ENCODE measurements at places on chromosomes 2 and 18.

GRCh38 chr2:174124181-174124580 is 124.2 kb downstream of the OLA1 start:
- DNase-seq, result no peak

DNA sequence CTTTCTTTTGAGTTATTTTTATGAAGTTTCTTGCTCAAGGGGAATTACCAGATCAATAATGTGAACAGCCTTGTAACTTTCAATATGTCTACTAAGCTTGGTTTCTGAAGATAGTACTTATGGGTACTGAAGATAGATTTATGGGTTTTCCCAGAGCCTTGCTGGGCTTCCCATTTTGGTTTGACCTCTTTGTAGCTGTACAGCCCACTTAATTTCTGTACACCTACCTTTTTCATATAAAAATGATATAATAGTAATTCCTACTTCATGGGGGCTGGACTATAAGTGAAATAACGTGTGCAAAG is 22.2 kb downstream of the IL1R2 start:
- DNase-seq, result no peak

GRCh38 chr2:46380038-46380940 is 83.1 kb downstream of the EPAS1 start:
- DNase-seq, result no peak

- DNase-seq, result no peak
Observed at GRCh38 chr2:149223472-149224095, 106.8 kb upstream of the LYPD6 start.

- no peak for DNase-seq
Observed at GRCh38 chr2:17544256-17544655, 3.8 kb downstream of the VSNL1 start.

DNA sequence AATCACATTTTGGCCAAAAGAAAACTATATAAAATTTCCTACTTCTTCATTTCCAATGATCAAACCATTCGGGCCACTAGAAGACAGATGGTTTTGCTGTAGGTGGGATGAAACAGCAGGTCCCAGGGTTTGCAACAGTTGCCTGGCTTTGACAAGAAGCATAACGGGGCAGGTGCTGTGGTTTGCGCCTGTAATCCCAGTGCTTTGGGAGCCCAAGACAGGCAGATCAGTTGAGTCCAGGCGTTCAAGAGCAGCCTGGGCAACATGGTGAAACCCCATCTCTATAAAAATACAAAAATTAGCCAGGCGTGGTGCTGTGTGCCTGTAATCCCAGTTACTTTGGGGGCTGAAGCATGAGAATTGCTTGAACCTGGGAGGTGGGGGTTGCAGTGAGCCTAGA is 81.4 kb upstream of the XPO1 start:
- no peak for DNase-seq

GRCh38 chr18:8439055-8439454 is 170.2 kb upstream of the RAB12 start:
- DNase-seq, result no peak

DNA sequence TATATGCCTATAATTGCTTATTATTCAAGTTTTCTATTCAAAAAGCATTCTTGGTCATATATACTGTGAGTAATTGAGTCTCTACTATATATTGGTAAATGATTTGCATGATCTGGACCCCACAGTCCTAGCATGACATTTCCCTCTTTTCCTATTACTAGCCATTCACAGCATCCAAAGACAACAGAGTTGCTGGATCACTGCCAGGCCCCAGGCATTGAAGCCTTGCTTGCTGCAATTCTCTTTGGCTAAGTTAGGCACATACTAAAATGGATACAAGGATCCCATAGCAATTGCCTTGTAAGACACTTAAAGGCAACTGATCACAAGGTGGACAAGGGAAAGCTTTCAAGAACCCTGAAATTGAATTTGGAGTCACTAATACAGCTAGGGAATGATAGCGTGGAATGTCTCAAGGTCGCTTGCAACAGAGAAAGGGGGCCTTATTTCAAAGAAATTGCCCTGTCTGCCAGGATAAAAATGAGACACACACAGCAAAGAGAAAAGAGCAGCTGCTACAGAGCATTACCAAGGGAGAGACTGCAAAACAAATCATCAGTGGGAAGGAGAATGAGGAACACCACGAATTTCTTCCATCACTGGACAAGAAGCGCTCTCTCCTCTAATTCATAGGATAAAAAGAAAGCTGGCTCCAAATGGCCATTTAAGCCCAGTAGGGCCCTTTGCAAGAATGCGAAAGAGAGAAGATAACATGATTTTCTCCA is 77.1 kb upstream of the EPHA4 start:
- peak; percentile 70 for DNase-seq

- no peak for DNase-seq
Observed at GRCh38 chr2:176246331-176246730, 22.9 kb upstream of the MTX2 start.

- no peak for DNase-seq
Observed at GRCh38 chr2:184596819-184597411, 1.4 kb upstream of the ZNF804A start.

DNA sequence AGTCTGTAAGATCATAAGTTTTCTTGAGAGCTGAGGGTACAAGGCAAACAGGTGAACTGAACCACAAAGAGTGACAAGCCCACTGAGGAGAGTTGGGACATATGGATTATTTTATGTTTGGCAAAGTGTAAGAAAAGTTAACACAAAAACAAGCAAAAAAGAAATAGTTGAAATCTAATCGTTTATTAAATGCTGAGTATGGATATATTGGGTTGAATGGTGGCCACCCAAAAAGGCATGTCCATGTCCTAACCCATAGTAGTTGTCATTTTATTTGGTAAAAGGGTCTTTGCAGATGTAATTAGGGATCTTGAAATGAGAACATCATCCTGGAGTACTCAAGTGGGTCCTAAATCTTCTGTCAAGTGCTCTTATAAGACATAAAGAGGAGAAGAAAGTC is 24.9 kb upstream of the TWIST2 start:
- DNase-seq, result no peak

- DNase-seq, result no peak
Observed at GRCh38 chr2:157032017-157032416, 225.5 kb upstream of the GALNT5 start.

- peak; percentile 73 for DNase-seq
Observed at GRCh38 chr2:28716265-28716865, 35.3 kb upstream of the PPP1CB start.

GRCh38 chr2:178277741-178278197 is 83.5 kb downstream of the OSBPL6 start:
- no peak for DNase-seq

- no peak for DNase-seq
Observed at GRCh38 chr2:239576784-239577685, 176.2 kb upstream of the HDAC4 start.

All from tibial artery (tissue), 4 donors.